GM04504 (cell line): ENCODE measurements at places on chromosomes 4 and X.

DNA sequence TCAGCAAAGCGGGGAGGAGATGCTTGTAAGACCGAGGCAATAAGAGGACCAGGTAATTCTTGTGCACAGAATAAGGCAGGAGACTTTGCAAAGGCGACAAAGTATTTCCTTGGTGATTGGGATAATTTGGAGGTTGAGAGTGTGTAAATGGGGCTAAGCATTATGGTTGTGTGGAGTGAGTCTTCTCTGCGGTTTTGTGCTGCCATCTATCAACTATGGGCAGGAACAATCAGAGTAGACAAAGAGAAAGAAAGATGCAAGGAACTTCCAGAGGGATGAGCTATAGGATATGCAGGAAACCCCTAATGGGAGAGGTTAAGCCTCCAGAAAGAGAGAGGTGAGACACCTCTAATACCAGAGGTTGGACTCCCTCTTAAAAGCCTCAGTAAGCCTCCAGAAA is 339.8 kb downstream of the PAPSS1 start:
- DNase-seq: no peak

DNA sequence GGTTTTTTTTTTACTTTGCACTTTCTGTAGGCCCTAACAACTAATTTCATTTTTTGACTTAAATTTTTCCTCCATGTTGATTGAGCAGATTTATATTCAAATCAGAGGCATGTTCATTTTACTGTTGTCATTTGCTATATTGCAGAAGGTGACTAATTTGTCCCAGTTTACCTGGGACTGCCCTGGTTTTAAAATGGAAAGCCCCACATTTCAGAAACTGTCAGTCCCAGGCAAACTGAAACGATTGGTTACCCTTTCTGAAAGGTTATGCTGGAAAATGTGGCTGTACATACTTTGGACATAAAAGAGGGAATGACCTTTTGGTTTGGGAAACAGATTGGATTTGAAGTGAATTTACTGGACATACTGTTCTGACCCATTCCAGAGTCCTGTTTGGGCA is 160.0 kb downstream of the SPCS3 start:
- DNase-seq: no peak

- no peak for DNase-seq
Measured at GRCh38 chr4:44186850-44187246, 261.8 kb downstream of the KCTD8 start.

DNA sequence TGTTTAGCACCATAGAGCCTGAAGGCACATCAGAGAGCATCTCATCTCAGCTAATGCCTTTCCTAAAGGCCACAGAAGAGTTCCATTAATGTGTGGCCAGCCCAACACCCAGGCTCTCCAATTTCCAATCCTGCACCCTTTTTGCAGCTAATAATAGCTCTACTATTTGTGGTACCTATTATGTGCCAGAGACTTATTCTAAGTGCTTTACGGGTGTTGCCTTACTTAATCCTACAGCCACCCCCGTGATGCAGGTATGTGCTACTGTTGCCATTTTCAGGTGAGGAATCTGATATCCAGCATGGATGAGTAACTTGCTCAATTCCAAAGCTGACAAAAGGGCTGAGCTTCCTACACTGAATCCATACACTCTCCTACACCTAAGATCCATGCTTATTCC is 217.6 kb upstream of the GALNT7 start:
- DNase-seq: no peak

- peak; percentile 15 for DNase-seq
Measured at GRCh38 chrX:11261260-11261659, 32.0 kb upstream of the AMELX start.

DNA sequence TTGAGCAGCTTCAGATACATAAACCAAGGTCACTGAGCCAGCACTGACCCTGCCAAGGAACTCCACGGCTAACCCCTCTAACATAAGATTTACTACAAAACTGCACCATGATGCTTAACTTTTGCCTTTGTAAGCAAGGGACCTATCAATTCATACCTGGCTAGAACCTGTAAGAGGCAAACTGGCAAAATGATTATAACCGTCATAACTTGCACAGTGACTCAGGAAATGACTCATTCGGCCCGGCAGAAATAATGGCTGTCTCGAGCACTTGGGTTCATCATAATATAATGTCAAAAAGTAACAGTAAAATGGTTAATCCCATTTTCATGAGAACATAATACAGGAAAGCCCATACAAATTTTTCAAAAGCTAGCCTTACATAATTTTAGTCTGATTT is 17.2 kb downstream of the RASGEF1B start:
- DNase-seq: no peak

DNA sequence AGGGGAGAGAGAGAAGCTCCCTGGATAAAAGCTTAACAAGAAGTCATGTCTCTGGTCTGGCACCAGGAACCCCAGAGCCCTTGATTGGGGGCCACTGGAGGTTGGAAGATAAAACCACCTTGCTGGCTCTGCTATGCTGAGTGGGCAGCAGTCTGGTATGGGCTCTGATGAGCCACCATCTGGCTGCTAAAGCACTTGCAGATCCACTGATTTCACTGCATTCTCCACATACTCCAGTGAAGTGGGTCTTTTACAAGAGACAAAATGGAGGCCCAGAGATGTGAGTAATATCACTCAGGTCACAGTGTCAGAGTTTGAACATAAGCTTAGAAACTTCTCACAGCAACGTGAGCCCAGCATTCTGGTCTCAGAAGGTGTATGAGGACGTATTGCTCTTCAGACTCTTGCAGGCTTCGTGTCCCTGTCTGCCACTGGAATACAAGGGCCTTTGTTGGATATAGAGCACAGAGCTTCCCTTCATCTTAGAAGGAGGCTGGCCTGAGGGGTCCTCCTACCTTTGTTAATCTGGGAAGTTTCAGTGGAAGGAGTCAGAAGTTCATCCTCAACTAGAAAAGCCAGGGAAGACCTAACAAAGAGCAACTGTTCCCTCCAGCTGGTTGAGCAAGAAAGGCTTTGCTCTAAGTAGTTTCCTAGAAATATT is 11.8 kb downstream of the CLDN2 start:
- DNase-seq: no peak

GRCh38 chr4:110485452-110485851 is 9.5 kb downstream of the ENPEP start:
- no peak for DNase-seq

- no peak for DNase-seq
Measured at GRCh38 chr4:135319685-135320084, 1118.1 kb upstream of the PABPC4L start.

- DNase-seq: no peak
Measured at GRCh38 chr4:94758141-94758699, 465 bp downstream of the BMPR1B start.

DNA sequence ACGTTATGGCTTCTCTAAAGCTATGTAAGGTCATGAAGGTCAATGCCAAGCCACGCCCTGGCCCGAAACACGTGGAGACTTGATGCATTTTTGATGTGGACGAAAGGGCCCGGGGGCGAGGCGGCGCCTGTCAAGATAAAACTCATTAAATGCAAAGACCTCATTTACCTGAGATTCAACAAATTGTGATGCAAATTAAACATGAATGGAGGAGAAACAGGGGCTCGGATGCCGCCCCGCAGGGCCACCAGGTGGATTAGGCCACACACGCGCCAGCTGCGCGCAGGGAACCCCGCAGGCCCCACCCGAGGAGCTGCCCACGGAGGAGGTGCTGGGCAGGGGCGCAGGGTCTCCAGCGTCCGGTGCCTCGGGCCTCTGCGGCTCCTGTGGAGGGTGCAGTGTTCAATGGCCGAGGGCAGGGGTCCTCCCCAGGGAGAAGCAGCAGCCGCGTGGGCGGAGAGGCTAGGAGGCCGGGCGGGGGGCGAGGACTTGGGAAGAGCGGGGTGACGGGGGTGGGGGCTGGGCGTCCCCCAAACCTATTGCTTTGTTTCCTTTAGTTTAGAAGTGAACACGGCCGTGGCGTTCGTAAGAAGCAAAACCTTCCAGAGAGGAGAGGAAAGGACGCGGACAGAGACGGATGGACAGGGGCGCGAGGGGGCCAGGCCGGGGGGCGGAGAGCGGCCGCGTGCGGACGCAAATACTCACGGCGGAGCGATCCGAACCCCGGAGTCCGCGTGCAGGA is 40.4 kb downstream of the CPLX1 start:
- no peak for DNase-seq

GRCh38 chr4:8754634-8755589 is 116.7 kb downstream of the HMX1 start:
- DNase-seq: no peak
